ENCODE measurements at places on chromosomes 5 and 9.
A peak's percentile ranks its signal among the peaks of the same experiment; 100 is the strongest.

- DNase-seq: no peak
Observed at GRCh38 chr9:115171921-115172388, 54.0 kb upstream of the TNC start.

- DNase-seq: no peak
Observed at GRCh38 chr5:83066548-83067110, 10.6 kb downstream of the TMEM167A start.

DNA sequence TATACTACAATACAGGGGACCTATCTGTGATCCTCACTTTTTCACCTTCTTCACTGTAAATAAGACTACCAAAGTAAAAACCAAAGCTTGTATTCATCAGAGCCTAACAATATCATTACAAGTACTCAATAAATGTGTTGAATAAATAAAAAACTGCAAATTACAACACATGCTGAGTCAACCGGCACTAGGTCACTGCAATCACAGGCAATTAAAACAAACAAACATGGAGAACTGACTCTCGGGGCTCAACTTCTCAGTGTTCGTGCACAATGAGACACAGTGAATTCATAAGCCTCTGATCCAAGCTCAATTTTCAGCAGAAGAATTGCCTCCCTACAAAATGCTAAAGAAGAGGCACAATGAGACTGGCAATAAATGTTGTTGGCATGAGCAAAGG, 69.2 kb downstream of the CDK5RAP2 start:
- no peak for DNase-seq

GRCh38 chr5:56319526-56320181, 86.5 kb upstream of the ANKRD55 start:
- no peak for DNase-seq

DNA sequence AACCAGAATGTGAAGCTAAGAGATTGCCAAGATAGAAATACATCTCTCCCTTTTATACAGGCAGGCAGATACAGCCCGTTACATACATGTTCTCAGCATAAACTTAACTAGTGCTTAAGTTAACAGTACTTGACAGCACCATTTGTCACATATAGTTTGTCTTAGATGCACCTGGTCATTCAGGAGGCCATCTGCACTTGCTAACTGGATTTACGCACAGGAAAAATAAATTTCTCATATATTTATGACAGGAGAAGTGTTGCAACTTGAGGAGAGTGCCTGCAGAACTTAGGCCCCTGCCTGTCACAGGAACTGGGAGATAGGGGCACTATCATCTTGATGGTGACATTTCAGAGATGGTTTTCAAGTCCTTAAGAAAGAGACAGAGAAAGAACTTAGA, 1462.1 kb upstream of the CDH9 start:
- no peak for DNase-seq

- DNase-seq: peak; percentile 46
Observed at GRCh38 chr5:151141535-151141934, 16.0 kb downstream of the ANXA6 start.

- no peak for DNase-seq
Observed at GRCh38 chr5:148998174-148998797, 64.6 kb downstream of the SH3TC2 start.

DNA sequence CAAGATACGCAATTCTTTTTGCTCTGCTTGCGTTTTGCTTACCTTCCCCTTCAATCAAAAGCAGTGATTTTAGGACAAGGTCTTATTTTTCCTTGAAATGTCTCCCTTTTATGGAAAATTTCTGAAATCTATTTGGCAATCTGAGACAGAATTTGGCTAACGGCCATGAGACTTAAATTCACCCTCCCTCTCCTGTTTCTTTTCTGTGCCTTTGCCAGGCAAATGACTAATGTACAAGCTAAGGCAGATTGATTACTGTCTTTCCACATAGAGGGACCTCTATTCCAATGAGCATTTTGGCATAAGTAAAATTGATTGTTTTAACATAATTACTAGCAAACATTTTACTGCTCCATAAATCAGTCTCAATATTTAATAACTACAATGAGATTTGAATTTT, 31.7 kb downstream of the FAM81B start:
- no peak for DNase-seq

DNA sequence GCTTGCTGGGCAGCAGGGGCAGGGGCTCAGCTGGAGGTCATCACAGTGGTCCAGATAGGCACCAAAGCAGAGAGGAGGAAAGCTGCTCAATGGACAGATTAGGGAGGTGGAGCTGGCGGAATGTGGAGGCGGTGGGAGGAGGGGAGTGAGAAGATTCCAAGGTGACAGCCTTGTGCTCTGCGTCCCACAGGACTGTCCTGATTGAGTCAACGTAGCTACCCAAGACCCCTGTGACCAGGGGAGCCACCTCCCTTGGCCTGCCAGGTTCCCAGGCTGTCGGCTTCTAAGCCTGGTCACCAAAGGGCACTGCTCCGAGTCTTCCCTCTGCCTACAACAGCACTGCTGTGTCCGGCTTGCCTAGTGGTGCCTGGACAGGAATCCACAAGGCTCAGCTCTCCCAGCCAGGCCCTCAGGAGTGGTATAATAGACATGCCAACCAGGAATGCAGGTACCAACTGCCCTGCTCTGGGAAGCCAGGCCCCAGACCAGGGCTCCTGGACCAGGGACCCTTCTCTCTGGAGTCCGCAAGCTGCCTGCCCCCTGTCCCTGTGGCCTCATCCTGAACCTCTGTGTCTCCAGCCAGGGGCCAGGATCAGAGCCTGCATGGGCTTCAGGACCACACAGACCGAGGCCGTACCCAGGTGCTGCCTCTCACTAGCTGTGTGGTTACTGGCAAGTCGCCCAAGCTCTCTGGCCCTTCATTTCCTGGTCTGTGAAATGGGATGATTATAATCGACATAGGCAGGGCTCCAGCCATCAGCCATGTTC, 67.9 kb downstream of the STK10 start:
- no peak for DNase-seq

GRCh38 chr9:134408939-134409737, 82.9 kb downstream of the RXRA start:
- no peak for DNase-seq

DNA sequence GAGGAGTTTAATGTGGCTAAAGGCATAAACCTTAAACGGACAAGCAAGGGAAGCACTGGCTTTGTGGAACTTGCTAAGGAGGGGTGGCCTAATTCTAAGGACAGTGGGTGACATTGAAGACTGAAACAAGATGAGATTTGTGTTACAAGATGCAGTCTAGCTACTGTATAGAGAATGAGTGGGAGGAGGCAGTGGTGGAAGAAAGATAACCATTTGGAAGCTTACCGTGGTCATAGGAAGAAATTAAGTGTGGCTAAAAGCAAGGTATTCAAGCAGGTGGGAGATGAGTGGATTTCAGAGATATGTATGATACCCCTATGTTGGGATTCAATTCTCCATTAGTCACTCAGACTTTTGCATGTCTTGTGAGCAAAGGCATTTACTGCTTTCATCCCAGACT, 4.6 kb downstream of the PAM start:
- no peak for DNase-seq

GRCh38 chr5:107342371-107342770, 328.4 kb downstream of the EFNA5 start:
- DNase-seq: no peak

DNA sequence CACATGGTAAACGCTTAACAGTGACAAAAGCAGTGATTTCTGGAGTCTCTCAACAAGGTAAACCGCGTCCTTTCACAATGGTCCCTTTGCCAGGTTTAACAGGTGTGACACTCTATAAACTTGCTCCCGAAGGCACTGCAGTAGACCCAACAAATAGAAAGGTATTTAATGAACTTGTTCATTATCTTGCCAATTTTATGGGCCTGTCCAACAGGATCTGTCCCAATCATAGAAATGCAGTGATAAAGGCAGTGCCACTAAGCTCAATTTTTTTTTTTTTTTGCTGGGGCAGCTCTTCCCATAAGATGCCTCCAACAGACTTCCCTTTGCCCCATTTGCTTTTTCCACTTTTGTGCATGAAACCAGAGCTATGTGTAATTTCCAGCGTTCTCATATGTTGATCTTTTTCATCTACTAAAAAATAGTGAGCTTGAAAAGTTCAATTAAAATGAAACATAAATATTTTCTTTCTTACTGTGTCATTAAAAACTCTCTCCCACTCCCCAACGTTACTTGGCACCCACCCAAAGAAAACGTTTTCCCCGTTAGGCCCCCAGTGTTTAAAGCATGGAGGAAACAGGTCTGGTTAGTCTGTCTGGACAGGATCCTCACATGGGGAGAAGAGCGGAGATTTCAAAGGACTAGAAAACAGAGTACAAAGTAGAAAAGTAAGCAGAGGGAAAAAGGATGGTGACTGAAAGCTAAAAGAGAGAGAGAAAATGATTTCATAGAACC, 80.9 kb upstream of the SPATA31D4 start:
- no peak for DNase-seq

DNA sequence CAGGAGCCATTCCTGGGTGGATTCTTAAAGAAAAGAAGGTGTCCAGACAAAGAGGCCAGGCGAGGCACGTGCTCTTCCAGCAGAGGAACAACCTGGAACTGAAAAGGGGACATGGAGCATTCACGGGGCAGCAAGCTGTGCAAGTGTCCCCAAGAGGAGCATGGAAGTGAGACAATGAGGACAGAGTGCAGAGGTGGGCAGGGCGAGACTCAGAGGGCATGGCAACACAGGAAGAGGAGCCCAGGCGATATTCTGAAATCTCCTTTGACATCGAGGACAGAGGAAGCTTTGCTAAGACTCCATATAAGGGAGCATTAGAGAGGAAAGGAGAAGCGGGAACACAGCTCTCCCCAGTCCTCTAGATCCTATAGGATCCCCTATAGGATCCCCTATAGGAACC, 29.4 kb upstream of the SPATA31E1 start:
- no peak for DNase-seq

- DNase-seq: no peak
Observed at GRCh38 chr9:35568196-35568595, 36.9 kb upstream of the TESK1 start.

DNA sequence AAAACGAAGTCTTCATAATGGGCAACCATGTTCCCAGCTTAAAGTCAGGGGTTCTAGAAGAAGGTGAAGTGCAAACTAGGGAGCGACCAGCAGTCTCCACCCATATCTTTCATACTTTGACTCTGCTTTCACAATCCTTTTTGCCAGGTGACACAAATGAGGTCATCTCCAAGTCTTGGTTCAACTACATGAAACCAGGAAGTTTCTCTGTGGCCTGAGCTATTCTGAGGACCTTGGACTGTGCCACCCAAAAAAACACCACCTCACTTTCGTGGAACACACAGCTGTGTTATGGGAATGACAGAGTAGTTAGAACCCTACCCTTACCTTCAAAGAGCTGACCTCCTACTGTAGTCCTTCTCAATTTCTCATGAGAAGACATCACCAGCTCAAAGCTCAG, 309.2 kb downstream of the AGTPBP1 start:
- DNase-seq: no peak

DNA sequence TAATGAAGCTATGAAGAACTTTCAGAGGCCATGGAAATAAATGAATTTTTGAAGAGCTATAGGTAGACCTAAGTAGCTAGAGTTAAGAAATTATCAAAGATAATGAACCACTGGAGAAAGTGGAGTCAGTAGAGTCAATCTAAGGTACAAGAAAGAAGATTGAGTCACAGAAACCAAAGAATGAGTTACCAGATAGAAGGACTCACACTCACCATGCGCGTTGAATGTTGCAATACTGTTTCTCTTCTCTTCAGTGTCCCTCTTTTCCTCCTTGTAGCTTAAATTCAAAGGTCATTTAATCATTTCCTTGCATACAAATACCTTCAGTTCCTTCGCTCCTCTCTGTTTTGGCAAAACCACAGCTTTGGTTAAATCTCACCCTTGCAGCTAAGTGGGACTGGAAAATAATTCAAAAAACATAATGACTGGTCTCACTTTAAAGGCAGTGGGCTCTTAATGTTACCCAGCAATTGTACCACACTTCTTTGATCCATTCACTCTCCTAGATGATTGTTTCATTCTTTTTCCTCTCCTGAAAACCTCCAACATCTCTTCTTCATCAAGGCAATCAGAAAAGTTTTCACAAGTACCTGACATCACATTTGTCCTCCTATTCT, 58.3 kb downstream of the NIPBL start:
- DNase-seq: no peak

DNA sequence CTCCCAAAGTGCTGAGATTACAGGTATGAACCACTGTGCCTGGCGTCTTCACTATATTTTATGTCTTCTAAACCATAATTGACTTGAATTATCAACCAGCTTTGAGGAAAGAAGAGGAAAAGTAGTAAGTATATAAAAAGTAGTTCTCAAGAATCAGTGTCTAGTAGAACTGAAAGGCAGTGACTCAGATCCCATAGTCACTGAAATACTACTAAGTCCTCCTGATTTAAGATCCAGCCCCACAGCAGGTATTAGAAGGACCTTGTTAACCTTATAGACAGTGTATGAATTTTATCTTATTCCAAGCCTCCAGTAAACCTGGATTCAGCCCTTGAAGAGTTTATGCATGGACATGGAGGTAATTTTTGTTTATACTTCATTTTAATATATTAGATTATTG, 31.5 kb downstream of the LNPEP start:
- no peak for DNase-seq

- DNase-seq: no peak
Observed at GRCh38 chr9:32264170-32264864, 120.1 kb upstream of the ACO1 start.

GRCh38 chr9:69036309-69036708, 757 bp downstream of the FXN start:
- DNase-seq: no peak

DNA sequence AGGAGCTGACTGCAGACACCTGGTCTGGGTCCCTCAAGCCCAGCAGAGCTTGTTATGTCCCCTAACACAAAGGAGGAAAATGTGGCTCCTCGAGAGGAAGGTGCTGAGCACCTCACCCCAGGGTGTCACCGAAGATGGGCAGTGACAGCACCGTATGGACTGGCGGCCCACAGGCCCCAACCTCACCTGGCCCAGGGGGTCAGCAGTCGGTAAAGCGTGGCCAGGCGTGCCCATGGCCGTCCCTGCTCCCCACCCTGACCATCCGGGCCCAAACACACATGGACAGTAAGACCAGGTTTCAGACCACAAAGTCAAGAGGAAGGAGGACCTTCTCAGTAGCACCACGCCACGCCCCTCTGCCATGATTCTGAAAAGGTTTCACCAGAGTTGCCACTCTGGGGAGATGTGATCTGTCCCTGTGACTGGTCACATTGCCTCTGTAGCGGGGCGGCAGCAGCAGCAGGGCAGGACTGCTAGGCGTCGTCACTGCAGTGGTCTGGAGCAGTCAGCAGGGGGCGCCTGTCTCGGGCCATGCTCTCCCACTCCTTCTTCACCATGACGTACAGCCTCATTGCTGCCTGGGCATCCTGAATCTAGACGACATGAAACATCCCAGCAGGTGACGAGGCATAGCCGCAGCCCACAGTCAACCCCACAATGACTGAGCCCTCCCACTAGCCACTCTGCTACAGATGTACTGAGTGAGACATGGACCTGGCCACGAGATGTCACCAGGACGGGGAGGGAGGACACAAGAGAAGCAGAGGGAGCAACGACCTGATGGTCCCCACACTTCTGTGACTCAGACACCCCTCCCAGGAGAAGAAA, 11.1 kb downstream of the REXO4 start:
- peak; percentile 67 for DNase-seq

- no peak for DNase-seq
Observed at GRCh38 chr9:129052592-129052991, 16.2 kb downstream of the MIGA2 start.

GRCh38 chr5:71631070-71631469, 43.9 kb downstream of the MCCC2 start:
- no peak for DNase-seq

GRCh38 chr5:157948738-157949410, 89.9 kb upstream of the CLINT1 start:
- DNase-seq: peak; percentile 69

All from activated T-cell treated with anti-CD3 and anti-CD28 coated beads for 1 hour (primary cell).